ENCODE measurements at places on chromosomes 4 and X. TPM values are rescaled to one million over a fixed set of nuclear protein-coding genes. Genes with fewer than 3 reads are reported as not detected.

DNA sequence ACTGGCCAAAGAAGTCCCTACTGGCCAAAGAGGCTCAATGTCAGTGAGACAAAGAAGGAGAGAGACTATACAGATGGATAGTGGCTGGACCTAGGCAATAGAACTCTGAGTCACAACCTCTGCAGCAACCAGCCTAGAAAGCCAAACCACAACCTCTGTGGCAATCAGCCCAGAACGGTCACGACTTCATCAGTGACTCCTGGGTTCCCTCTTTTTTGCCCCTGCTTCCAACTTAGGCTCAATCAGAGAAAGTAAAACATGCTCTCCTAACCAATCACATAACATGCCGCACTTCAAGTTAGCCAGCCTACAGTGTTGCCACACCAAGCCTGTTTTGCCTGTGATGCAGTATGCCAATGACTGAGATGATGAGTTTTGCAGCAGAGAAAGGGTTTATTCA is 203.4 kb downstream of the ANAPC10 start:
- no peak for DNase-seq

GRCh38 chr4:136918772-136919171 is 613.5 kb downstream of the PCDH18 start:
- DNase-seq, result no peak

DNA sequence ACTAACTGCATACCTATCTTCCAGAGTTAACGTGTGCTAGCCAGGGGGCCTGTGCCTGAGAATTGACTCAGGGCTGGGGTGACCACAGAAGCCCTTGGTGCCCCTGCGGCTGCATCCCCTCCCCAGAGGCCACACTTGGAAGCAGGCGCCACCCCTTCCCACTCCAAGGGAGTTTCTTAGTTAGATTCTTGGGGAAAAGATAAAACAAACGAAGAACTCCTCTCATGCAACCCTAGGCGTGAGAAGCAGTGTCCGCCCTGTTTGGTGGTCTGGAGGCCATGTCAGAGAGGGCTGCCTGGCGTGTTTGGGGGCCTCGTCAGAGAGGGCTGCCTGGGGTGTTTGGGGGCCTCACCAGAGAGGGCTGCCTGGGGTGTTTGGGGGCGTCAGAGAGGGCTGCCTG is 50.3 kb upstream of the HGFAC start:
- no peak for DNase-seq

- no peak for DNase-seq
These were observed 12.7 kb downstream of the ACOX3 start for GRCh38 chr4:8427761-8428287.

- no peak for DNase-seq
These were observed 168.7 kb upstream of the PPP1R2C start for GRCh38 chrX:42946544-42947194.

EFNB1 gene
- total RNA-seq, result 10.8 TPM

GPR119 gene
- not detected for total RNA-seq

GAGE12J gene
- 0.73 TPM for total RNA-seq

NKRF gene
- 4.2 TPM for total RNA-seq

PRSS48 gene
- total RNA-seq, result not detected

Measured in left lobe of liver (tissue), 2 donors.